ENCODE measurements at places on chromosomes 7 and 10. TPM values are rescaled to one million over a fixed set of nuclear protein-coding genes. Genes with fewer than 3 reads are reported as not detected.
A peak's percentile ranks its signal among the peaks of the same experiment; 100 is the strongest.

- DNase-seq: no peak
Measured at GRCh38 chr7:111264111-111264868, 173.4 kb downstream of the LRRN3 start.

GRCh38 chr7:72391821-72392377 is 20.2 kb downstream of the CALN1 start:
- no peak for DNase-seq

- DNase-seq: no peak
Measured at GRCh38 chr7:107041097-107041496, 3.4 kb upstream of the PRKAR2B start.

The HOXA6 gene
- 1.5 TPM for total RNA-seq

The IL2RA gene
- not detected for total RNA-seq

DNA sequence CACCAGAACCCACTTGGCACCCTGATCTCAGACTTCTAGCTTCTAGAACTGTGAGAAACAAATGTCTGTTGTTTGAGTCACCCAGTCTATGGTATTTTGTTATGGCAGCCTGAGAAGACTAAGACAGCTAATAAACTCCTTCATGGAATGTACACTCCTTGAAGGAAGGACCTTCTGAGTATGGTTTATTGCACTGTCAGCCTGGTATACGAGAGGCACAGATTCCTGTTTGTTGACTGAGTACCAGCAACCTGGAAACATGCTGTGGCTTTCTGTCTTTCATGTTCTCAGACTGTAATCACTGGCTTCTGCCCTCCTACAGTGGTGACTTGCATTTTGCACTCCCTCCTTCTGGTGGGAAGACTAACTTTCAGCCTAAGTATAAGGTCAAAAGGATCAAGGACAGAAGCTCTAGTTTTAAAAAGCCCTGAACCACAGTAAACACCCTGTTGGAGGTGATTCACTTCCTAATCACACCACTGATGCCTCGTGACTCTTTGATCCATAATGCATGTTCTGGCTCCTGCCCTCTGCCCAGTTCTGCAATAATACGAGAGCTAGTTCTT is 319.0 kb upstream of the NPSR1 start:
- DNase-seq: no peak

The EPHA1 gene
- not detected for total RNA-seq

The SMC3 gene
- total RNA-seq: 29.5 TPM

- DNase-seq: peak; percentile 90
Measured at GRCh38 chr7:44477063-44477830, 13.2 kb downstream of the NUDCD3 start.

The GIMAP5 gene
- total RNA-seq: 0.35 TPM

The AGR2 gene
- not detected for total RNA-seq

The CRPPA gene
- total RNA-seq: 1.9 TPM

The LIPN gene
- total RNA-seq: not detected

- no peak for DNase-seq
Measured at GRCh38 chr7:5633161-5634106, 148.0 kb downstream of the RNF216 start.

- DNase-seq: no peak
Measured at GRCh38 chr7:38477333-38477732, 153.8 kb downstream of the AMPH start.

DNA sequence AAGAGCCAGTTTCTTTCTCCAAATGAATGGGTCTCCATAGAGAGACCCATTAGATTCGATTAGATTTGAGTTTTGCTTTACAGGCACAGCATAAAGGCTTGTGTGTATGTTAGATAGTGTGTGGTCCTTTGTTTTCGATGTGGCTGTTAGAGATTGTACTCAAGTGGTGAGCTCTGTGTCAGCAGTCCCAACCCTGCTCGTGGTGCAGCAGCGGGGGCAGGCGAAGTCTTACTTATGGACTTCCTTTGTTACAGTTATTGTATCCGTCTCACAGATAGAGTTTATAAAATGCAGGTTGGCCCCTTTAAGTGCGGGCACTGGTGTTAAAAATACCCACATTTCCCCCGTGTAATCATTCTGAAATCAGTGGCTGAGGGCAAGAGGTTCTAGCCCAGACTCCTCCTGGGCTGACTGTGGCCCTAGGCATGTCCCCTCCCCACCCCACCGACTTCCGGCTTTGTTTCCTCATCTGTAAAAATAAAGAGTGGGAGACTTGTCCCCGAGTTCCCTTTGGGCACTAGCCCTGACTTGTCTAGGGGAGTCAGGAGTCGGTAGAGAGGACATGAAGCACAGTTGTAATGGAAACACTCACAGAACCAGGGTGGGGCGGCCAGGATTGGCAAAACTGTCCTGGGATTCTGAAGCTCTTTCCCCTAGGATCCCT is 28.6 kb downstream of the MTURN start:
- DNase-seq: peak; percentile 95

- no peak for DNase-seq
Measured at GRCh38 chr7:114530057-114530611, 115.5 kb downstream of the FOXP2 start.

GRCh38 chr7:107789647-107790046 is 13.4 kb downstream of the SLC26A3 start:
- DNase-seq: no peak

The DLG5 gene
- total RNA-seq: 5.3 TPM
